ENCODE measurements at places on chromosomes 4 and X.

DNA sequence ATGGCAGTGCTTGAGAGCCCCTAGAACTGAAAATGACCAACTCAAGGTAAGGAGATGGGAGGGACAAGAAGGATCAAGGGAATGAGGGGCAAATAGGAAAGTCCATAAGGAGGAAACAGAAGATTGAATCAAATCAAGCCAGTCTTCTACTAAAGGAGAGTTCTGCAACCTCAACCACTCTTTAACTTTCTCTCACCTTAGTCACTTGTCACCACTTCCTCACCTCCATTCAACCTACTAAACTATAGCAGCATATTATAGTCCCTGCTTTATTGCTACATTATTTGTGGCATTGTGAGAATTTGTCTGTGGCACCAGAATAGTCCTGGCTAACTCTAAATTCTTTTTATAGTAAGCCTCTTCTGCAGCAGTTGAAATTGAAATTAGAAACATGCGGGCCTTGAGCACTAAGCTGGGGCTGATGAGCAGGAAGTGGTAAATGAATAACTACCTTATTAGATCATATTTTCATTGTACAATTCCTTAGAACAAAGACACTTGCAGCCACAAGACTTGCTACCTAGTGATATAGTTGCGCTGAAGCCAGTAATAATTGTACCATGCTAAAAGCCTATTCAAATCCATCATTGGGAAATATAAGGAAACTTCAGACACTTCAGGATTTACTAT, 336.9 kb downstream of the ZNF674 start:
- no peaks in the 10 kb centered on the region for H3K27me3 ChIP-seq
- no peak for DNase-seq
- no peaks in the 10 kb centered on the region for H3K36me3 ChIP-seq
- H3K27ac ChIP-seq, result no peak overlapping the region
- no peak overlapping the region for H3K4me3 ChIP-seq

- H3K36me3 ChIP-seq, result no peaks in the 10 kb centered on the region
- no peaks in the 10 kb centered on the region for H3K27me3 ChIP-seq
- H3K27ac ChIP-seq, result no peak overlapping the region
- no peak overlapping the region for H3K4me3 ChIP-seq
- no peaks in the 10 kb centered on the region for H3K4me1 ChIP-seq
- no peak for DNase-seq
Measured at GRCh38 chr4:25663781-25664180, 8.1 kb downstream of the SLC34A2 start.

- peaks cover 19% of the 10 kb centered on the region for H3K4me1 ChIP-seq
- no peak overlapping the region for H3K27ac ChIP-seq
- H3K36me3 ChIP-seq, result no peaks in the 10 kb centered on the region
Measured at GRCh38 chr4:90317785-90318184, 190.6 kb downstream of the CCSER1 start.

GRCh38 chrX:43703211-43703791, 47.2 kb downstream of the MAOA start:
- DNase-seq, result no peak
- no peak overlapping the region for H3K4me3 ChIP-seq
- no peak overlapping the region for H3K27ac ChIP-seq
- H3K27me3 ChIP-seq, result no peaks in the 10 kb centered on the region
- H3K4me1 ChIP-seq, result peaks cover 17% of the 10 kb centered on the region

- H3K4me3 ChIP-seq, result no peak overlapping the region
- H3K27me3 ChIP-seq, result no peaks in the 10 kb centered on the region
- DNase-seq, result no peak
- no peaks in the 10 kb centered on the region for H3K36me3 ChIP-seq
Measured at GRCh38 chr4:113756005-113756410, 5.5 kb downstream of the CAMK2D start.
